IPS-NIHi11 (cell line): ENCODE measurements at places on chromosomes 5 and 9.

GRCh38 chr5:78791501-78792100 is 143.0 kb upstream of the LHFPL2 start:
- no peak for DNase-seq

DNA sequence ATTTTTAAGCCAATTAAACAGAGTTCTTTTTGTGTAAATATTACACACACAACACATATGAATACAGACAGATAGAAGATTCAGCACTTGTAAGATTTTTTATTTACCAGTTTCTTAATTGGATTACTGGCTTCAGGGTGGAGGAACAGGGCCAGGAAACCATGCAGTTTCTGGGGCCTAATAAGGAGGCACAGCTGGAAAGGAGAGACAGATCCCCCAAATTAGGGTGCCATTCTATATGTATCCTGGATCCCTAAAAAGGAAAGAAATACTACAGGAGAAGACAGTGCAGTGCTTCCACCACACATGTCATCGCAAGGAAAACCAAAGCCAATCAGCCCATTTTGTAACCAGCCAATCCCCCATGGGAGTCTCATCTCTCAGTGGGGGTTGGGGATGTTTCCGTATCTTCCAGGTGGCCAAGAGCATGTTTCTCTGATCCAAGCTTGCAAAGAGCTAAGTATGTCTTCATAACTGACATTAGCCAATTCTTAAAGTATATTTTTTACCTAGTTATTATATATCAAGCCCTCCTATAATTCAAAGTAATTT is 15.8 kb upstream of the ABO start:
- DNase-seq, result no peak

DNA sequence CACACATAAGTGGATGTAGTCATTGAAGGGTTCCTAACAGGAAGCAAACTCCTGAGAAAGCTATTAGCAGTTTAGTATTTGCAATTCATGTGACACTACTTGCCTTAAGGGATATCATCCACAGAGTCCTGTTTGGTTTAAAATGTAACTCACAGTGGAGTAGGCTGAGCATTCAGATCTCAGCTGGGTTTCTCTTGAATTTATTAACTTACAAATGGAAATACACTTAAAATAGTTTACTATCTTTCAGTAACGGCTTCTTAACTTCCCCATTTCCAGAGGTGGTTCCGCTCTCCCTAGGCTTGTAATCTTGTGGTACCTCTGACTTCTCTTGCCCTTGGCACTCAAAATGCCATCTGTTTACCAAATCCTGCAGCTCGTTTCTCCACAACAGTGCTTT is 660.7 kb upstream of the ADAMTS16 start:
- DNase-seq, result no peak

- peak; percentile 26 for DNase-seq
Observed at GRCh38 chr5:99248066-99248465, 319.3 kb upstream of the CHD1 start.

DNA sequence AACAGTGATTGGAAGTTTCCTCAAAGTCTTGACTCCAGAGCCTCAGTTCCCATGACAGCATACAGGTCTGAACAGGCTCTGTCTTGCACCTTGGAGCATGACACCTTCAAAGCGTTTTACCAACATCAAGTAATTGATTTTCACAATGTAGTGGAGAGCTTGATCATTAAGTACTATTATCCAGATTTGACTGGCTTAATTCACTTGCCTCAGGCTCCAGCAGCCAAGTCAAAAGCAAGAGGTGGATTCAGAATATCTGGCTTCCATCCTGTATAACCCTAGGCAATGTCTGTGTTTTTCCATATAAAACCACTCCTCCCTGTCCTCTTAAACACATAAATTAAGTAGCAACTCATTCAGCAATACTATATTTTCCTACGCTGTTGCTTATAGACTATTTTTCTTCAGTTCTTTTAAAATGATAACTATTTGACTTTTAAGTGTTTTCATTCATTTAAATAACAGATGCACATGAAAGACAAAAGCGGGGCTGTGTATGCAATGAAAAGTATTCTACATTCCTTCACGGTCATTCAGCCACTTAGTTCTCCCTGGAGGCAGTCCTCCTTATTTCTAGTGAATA is 150.8 kb upstream of the RANBP3L start:
- DNase-seq, result no peak
